Stimulated activated naive CD8-positive, alpha-beta T cell treated with anti-CD3 and anti-CD28 coated beads, Interleukin-15, amount 100 ng/mL, for 72 hours (primary cell): ENCODE measurements at places on chromosomes 16 and 17.
A peak's percentile ranks its signal among the peaks of the same experiment; 100 is the strongest.

GRCh38 chr17:4219241-4219640, 44.5 kb downstream of the ANKFY1 start:
- DNase-seq: no peak

DNA sequence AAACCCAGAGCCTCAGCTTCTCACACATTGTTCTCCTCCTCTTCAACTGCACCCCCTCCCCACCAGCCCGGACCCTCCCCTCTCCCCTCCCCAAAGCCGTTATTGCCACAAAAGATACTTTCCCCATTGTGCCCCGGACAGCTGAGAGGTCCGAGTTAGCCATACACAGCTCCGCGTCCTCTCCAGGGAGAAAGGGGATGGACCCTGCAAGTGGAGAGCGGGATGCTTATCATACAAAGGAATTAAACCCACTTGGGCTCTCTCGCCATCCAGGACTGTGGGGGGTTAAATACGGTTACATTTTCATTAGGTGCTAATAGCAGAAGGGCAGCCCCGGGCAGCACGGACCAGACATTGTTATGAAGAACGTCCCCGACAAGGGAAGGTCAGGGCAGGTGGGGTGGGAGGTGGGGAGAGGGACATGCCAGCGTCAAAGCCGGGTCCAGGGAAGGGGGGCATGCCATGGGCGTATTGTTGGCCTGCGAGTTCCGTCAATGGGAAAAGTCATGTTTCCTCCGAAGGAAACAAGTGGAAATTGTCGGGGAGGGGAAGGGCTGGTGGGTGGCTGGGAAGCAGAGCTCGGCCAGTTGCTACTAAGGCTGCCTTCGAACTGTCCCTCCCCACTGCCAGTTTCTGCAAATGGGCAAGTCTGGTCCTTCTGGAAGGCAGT, 99.1 kb downstream of the SOX9 start:
- no peak for DNase-seq

- DNase-seq: no peak
Measured at GRCh38 chr16:84379008-84379708, 10.8 kb downstream of the ATP2C2 start.

GRCh38 chr16:4062212-4062802, 53.9 kb downstream of the ADCY9 start:
- no peak for DNase-seq

DNA sequence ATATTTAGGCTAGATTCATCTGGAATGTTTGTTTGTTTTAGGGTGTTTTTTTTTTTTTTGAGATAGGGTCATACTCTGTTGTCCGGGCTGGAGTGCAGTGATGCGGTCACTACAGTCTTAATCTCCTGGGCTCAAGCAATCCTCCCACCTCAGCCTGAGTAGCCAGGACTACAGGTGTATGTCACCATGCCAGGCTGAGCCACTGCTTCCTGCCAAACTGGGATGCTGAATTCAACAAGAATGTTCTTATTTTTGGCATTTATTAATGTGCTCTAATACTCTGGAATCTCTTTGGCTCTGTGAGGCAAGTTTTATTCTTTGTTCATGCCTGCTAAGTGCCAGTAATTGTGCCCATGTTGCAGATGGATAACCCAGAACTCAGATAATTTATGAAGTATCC, 21.5 kb downstream of the SP2 start:
- no peak for DNase-seq

GRCh38 chr16:27189335-27189972, 13.9 kb upstream of the KDM8 start:
- no peak for DNase-seq

- no peak for DNase-seq
Measured at GRCh38 chr16:86789621-86790051, 211.3 kb downstream of the FOXL1 start.

DNA sequence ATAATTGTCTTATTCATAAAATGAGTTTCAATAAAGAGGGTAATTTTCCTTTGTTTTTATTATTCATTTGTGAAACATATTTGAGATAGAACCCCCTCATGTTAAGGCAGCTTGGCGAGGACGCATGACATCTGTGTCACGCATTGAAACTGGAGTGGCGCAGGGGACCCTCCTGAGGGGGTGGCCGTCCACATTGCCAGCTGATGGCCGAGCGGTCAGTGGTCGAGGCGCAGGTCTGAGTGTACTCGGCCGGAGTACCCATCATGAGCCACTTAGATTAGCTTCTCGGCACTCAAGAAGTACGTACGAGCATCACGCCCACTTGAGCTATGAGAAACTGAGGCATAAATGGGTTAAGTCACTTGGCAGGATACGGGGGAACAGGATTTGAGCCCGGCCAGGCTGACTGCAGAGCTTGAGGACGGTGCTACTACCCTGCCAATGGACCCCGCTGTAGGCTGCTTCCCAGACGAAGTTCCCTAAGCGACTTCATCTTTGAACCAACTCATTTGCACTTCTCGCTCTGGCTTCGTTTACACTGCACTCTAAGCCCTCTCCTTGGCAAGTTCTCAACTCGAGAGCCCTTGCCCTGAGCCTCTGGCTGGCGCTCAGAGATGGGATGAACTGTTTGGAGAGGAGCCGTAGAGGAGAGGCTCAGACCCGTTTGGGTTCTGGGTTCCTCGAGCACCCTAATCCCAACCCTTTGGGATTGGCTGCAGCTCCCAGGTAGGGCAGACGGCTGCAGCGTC, 91.8 kb downstream of the SDK2 start:
- DNase-seq: no peak

GRCh38 chr16:3983081-3983520, 102.6 kb upstream of the CREBBP start:
- DNase-seq: peak; percentile 54

DNA sequence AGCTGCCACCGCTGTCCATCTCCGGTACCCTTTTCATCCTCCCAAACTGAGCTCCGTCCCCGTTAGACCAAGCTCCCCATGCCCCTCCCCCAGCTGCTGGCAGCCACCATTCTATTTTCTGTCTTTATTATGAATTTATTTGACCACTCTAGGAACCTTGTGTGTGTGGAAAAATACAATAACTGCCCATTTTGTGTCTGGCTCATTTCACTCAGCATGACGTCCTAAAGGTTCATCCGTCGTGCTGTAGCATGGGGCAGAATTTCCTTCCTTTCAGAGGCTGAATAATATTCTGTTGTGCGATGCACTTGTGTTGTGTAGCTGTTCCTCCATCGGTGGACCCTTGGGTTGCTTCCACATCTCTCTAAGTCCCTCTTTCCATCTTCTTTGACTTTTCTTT, 263.1 kb downstream of the SEC14L1 start:
- no peak for DNase-seq

DNA sequence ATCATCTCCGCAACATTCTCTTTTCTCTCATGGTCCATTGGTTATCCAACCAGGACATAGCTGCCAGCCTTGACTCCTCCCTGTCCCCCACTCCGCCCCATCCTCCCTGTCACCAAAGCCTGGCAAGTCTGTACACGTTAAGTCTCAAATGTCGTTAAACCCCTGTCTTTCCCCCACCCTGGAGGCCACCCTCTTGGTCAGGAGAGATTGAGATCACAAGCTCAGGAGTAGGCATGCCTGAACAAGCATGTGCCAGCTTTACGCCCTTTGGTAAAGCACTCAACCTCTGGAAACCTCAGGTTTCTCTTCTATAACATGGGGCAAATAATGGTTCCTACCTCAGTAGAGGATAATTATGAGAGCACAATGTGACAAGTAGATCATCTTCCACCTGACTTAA, 38.1 kb upstream of the CCL1 start:
- DNase-seq: no peak

DNA sequence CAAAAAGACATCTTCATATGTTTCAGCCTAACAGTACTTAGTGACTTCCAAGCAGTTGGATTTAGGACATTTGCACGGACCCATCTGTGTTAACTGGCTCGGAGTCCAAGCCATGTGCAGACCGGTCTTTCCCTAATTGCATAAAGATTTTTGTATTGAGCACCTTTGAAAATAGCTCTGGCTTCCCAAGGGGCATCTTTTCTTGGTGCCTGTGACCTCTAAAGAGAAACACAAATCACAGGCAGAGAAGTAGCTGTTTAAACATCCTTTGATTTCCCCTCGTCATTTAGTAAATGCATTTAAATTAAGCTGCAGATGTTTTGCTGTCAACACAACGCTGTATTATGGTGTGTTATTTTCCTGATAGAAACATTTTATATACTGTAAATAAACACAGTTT, 288.2 kb upstream of the SALL1 start:
- no peak for DNase-seq

GRCh38 chr16:2919511-2920255, 8.0 kb downstream of the FLYWCH1 start:
- peak; percentile 54 for DNase-seq

- DNase-seq: no peak
Measured at GRCh38 chr16:11386791-11387546, 41.7 kb downstream of the RMI2 start.

- DNase-seq: peak; percentile 29
Measured at GRCh38 chr16:87945351-87946042, 5.7 kb upstream of the BANP start.

DNA sequence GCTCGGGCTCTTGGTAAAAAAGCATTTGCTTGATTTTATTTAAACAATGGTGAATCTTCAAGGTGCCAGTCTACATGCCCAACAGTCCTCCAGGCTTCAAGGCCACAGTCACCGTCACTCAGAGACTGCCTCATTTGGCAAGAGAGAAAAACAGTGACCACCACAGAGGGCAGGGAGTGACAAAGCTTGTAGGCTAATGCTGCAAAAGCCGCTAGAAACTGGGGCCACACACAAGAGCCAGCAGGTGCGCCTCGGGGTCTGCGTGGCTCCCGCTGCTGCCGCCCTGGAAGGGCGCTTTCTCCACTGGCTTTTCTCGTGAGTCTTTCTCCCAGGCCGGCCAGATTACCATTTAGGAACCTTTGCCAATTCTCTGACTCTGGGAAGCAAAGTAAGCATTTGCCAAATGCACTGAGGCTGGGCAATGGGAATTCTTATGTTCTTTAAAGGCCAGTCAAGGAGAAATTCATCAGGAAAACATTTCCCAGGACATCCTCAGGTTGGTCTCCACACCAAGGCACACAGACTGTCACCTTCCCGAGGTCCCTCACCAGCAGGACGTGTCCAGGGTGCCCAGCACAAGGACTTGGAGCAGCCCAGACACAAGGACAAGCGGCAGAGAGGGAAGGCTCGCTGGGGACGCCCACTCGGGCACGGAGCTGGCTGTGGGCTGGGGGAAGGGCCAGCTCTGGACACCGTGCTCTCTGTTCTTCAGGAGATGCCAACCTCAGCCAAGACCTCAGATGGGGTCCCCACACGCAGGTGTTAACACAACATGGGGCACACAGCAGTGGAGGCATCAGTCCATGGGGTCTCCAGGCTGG, 12.5 kb upstream of the C16orf95 start:
- no peak for DNase-seq

DNA sequence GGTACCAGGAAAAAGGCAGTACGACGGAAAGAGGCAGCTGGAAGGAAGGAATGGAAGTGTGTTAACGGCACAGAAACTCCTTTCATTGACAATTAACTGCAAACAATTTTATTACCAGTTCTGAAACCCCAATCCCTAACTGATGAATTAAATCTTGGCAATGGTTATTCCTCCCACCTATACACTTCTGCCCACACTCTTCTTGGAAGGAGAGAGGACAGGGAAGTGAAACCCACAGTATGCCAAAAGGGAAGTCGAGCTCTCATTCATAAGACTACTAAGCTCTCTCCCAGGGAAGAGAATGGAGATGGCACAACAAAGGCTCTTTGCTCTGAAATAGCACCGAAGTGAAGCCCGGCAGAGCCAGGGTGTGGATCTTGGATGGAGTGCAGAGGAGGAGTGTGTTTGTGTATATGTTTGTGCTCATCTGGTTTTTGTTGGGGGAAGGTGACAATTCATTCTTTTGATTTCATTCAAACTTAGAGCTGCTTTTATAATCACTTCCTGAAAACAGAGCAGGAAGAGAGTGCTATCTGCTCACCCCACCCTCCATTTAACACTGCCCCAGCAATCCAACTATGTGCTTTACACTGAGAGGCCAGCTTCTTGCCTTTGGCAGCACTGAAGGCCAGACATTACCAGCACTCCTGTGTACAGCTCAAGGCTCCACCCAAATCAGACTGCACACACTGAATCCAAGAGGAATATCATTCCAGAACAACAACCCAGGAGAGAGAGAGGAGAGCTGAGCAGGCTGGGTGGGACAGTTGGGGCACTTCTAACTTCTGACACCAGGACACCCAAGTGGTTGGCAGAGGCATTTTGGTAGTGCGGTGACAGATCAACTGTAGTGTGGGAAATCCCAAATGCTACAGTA, 68.7 kb downstream of the HIC1 start:
- DNase-seq: no peak

DNA sequence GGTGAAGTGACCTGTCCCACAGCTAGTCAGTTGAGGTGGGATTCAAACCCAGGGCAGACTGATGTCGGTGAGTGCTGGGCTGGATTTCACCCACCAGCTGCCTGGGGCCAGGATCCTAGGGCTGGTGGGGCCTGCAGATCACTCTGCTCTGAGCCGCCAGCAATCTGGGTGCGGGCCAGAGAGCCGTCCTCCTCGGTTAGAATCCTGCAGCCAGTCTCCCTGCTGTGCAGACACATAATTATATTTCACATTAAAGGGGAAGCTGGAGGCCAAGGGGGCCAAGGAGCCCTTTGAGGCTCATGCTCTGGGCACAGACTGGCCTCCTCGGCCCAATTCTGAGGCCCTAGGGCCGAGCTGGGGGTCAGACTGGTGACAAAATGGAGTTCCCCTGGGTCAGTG, 996 bp upstream of the KCNJ12 start:
- no peak for DNase-seq

GRCh38 chr16:908526-909155, 62.1 kb downstream of the LMF1 start:
- no peak for DNase-seq

- no peak for DNase-seq
Measured at GRCh38 chr17:47714773-47715396, 18.2 kb upstream of the TBX21 start.

- DNase-seq: no peak
Measured at GRCh38 chr17:69733171-69734012, 318.9 kb downstream of the MAP2K6 start.

GRCh38 chr16:50856991-50857390, 115.1 kb downstream of the CYLD start:
- DNase-seq: no peak

DNA sequence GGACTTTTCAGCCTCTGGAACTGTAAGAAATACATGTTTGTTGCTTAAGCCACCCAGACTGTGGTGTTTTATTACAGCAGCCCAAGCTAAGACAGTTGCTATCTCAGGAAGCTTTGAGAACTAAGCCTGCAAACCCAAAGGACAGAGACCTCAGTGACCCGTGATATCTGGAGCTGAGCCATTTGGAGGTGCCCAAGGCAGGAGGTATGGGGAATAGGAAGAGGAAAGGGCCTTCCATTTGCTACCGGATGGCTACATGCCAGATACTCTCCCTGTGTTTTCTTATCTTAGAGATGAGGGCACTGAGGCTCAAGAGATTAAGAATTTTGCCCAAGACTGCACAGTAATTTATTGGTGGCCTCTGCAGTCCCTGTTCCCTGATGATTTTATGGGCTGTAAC, 622.1 kb upstream of the CDH5 start:
- DNase-seq: no peak

- DNase-seq: peak; percentile 86
Measured at GRCh38 chr17:31487648-31488263, 96.3 kb downstream of the RAB11FIP4 start.

- DNase-seq: no peak
Measured at GRCh38 chr16:73405851-73406250, 357.9 kb upstream of the ZFHX3 start.
